Cardiac fibroblast (primary cell): ENCODE measurements at places on chromosomes 6 and 20.

GRCh38 chr20:41592516-41593216 is 25.5 kb downstream of the CHD6 start:
- DNase-seq = no peak

GRCh38 chr20:44420497-44420896 is 55.2 kb upstream of the TTPAL start:
- DNase-seq = no peak

DNA sequence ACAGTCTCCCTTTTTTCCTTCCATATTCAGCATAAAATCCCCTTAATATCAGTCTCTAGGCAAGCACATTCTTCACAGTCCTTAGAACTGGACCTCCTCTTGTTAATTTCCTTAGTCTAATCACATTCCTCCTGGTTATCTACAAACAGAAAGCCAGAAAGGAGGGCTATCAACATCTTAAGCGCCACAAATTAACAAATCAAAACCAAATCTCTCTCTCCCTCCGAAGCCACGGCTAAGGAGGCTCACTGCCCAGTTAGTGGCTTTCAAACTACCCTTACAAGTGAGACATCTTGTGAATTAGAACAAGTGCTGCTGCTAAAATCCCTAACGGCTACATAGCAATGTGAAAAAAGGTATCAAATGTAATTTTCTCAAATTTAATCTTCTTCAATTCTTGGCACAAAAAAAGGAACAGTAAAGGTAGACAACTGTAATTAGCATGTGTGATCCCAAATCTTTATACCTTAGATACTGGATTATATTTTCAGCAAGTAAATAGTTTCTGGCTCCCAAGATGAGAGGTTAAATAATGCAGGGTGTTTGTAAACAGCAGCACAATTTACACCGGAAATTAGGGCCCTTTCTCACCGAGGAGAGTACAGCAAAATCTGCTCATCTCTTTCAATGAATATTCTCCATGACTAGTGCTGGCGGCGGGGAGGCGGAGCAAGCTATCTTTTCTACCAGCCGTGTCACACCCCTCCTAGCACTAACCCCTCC is 1.4 kb upstream of the TRIM39 start:
- peak; percentile 65 for DNase-seq

- DNase-seq = peak; percentile 19
Observed at GRCh38 chr20:48284837-48285236, 499.6 kb upstream of the SULF2 start.

- peak; percentile 53 for DNase-seq
Observed at GRCh38 chr6:116316772-116317467, 37.2 kb upstream of the TSPYL1 start.

DNA sequence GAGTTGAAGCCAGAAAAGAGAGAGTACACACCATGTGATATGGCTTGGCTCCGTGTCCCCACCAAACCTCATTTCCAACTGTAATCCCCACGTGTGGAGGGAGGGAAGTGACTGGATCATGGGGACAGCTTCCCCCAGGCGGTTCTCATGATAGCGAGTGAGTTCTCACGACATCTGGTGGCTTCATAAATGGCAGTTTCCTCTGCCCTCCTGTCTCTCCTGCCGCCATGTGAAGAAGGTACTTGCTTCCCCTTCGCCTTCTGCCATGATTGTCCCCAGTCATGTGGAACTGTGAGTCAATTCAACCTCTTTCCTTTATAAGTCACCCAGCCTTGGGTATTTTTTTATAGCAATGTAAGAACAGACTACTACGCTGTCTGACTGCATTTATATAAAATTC is 40.3 kb downstream of the TAF4 start:
- DNase-seq = no peak

DNA sequence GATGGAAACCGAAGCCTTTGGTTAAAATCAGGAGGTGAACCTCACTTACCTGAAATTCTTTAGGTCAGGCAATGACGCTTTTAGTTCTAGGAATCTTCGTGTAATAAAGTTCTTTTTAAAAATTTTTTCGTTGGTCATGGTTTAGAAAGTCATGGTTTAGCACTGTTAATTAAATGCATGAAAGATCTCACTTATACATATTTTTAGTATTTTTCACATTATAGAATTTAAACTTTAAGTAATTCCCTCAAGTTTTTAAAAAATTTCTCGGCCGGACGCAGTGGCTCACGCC is 1.1 kb downstream of the DSE start:
- no peak for DNase-seq

DNA sequence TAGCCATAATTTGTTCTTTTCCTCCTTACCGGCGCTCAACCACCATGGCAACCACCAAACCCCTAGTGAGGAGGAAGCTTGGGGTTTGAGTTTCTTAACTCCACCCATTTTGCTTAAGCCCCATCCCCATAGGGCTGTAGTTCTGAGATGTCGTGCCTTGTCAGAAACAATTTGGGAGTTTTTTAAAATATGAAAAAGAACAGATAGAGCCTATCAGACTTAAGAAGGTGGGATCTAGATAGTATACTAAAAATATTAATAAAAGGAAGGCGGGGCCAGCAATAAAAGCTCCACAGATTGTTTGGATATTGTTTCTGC is 5.6 kb downstream of the BRD2 start:
- DNase-seq = peak; percentile 69

- no peak for DNase-seq
Observed at GRCh38 chr20:10291568-10292248, 73.1 kb downstream of the SNAP25 start.

- DNase-seq = no peak
Observed at GRCh38 chr6:56806368-56806767, 148.5 kb upstream of the BEND6 start.

GRCh38 chr6:154792761-154793160 is 59.5 kb downstream of the SCAF8 start:
- no peak for DNase-seq

DNA sequence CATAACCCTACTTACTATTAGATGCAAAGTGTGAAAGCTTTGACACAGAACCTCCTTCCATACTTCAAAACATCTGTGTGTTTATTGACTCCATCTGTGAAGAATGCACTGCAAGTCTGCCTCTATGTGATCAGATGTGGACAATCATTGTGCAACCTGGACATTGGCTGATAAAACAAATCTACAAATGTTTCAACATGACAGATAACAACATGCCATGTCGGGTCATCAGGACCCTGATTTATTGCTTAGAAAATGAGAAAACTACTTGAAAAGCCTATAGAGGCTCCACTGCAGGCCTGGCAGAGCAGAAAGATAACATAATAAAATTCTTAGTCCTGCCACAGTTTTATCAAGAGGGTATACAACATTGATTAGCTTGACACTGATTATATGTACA is 1286.4 kb downstream of the GRIK2 start:
- no peak for DNase-seq

- peak; percentile 80 for DNase-seq
Observed at GRCh38 chr6:34580707-34581560, 24.8 kb upstream of the SPDEF start.

DNA sequence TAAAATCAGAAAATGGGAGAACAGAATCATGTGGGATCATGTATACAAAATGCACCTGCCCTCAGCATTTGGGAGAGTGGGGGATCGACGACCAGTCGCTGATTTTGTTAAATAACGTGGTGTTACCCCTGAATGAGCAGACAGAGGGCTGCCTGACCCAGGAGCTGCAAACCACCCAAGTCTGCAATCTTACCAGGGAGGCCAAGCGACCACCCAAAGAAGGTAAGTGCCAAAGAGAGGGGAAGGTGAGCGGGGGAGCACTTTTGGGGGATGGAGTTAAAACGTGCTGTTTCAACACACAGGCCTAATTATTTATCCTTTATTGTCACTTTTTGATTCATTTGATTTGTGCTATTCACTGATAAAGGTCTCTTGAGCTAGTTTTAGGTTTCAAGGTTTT is 4.1 kb downstream of the ADGRB3 start:
- DNase-seq = no peak

DNA sequence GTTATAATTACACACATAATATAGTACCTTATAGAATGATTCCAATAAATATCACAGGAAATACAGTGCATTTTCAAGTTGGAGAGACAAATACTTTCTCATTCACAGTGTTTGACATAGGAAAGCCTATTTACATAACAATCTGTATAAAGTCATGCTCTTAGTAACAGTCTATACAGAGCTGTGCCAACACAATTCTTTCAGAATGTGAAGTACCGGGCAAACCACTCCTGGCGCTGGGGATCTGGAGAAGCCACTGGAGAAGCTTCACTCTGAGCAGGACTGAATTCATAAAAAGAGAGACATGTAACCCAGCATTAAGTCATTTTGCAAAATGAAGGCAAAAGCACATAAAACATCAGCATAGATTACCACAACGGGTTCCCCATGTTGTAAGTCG is 24.9 kb upstream of the MCM9 start:
- no peak for DNase-seq

GRCh38 chr6:79076160-79076559 is 1.9 kb downstream of the PHIP start:
- peak; percentile 33 for DNase-seq

- DNase-seq = no peak
Observed at GRCh38 chr20:62609279-62609720, 33.0 kb upstream of the SLCO4A1 start.

- DNase-seq = no peak
Observed at GRCh38 chr6:24660105-24660504, 6.6 kb downstream of the TDP2 start.

DNA sequence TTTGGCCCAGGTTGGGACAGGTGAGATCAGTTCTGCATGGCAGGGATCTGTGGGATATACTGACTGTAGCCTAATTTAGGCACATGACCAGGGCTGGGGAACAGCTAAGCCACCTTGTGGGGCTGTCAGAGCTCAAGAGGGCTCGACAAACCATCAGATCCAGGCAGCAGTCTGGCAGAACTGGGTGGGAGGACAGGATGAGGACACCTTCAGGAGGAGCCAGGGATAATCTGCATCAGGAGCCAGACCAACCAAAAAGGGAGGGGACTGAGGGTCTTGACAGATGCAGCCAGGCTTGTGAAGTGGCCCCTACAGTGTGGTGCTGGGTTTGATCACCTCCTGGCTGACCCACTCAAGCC is 123.4 kb downstream of the MAFB start:
- no peak for DNase-seq

GRCh38 chr6:118892355-118892991 is 1.5 kb upstream of the ASF1A start:
- peak; percentile 15 for DNase-seq

- peak; percentile 61 for DNase-seq
Observed at GRCh38 chr6:154791556-154792317, 58.5 kb downstream of the SCAF8 start.

DNA sequence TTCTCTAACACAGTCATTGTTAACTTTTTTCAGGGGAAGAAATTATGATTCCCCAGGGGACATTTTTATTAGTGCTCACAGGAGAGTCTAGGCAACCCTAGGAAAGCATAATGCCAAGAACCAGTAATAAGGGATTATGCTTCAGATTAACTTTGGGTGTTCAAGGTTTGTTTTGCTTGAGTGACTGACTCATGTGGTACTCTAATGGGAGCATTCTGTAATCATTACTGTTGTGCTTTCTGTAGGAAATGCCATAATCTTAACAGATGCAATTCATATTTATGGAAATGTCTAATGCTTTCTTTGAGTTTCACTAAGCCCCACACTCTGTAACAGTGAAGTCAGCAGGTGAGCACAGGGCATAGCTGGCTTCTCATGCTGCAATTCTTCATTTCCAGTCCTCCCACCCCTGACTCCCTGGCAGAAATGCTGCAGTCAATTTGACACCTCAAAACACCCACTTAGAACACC is 263.4 kb upstream of the MAN1A1 start:
- DNase-seq = no peak

DNA sequence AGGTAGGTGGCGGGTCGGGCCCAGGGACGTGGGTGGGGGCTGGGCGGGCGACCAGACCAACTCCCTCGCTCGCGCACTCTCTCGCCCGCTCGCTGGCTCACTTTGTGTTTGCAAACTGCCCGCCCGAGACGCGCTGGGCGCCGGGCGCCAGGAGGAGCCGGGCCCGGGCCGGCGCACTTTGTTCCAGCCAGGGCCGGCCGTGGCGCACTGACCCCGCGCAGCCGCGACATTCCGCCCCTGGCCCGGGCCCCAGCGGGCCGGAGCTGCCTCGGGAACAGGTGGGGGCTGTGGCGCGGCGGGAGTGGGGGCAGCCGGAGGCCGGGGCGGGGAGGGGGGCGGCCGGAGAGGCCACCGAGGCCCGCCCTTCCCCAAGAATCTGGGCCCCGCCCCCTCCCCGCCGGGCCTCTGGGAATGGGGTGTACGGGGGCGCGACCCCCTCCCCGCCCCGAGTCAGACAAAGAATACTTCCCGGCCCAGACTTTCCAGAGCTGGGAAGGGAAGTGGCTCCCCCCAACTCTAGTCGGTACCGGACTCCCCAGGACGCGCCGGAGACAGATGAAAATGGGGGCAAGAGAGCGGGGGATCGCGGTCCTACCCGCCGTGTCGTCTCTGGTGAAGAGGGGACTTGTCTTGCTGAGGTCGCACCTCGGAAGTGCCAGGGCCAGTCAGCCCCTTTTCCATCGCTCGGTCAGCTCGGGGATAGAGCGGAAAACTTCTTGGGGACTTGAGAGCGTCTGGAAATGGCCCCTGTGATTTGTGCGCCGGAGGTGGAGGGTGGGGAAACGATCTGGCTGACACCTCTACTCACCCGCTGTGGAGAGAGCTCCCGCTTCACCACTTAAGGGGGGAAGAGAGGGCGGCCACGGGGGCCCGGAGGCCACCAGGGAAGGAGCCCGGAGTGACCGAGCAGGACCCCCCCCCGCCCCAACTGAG is 951 bp downstream of the FOXP4 start:
- DNase-seq = peak; percentile 54

DNA sequence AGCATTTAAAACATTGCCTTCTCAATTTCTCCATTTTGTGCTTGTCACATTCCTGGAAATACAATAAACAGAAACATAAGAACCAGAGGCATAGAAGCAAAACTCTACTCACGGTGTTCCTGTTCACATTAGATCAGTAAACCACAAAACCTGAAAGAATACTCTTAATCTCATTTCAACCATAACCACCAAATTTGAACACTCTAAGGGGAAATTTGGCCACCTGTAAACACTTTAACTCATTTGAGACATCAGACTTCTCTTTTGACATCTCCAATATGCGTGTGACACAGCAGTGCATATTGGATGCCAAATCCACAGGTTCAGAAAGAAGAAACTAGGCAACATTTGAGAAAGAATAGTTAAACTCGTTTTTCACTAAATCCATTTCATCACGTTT is 153.8 kb upstream of the IRAK1BP1 start:
- no peak for DNase-seq

- DNase-seq = no peak
Observed at GRCh38 chr6:138482816-138483215, 16.5 kb downstream of the NHSL1 start.

- DNase-seq = no peak
Observed at GRCh38 chr20:9121211-9121610, 52.3 kb downstream of the PLCB4 start.

DNA sequence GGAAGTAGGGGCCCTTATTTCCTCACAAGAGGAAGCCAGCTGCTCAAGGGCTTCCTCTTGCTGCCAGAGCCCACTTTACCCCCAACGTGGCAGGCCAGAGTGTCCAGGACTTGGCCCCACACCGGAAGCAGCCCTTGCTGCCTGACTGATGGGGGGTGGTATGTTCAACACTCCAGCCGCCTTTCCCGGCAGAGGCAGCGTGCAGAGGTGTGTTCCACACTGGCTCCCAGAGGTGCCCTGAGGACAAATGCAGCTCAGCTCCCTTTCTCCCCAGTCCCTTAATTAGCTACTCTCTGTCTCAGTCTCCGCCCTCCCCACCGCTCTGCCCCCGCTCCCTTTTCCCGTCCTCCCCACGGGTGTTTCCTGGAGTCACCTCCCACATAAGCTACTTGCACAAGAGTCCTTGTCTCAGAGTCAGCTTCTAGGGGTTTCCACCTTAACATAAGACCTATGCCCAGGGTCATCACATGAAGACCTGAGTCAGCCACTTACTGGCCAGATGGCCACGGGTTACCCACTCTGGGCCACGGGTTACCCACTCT is 61.7 kb upstream of the SHLD1 start:
- DNase-seq = no peak

- no peak for DNase-seq
Observed at GRCh38 chr6:91509711-91510110, 922.8 kb upstream of the MAP3K7 start.
